ENCODE measurements at places on chromosomes 2 and 18.

- DNase-seq: no peak
Observed at GRCh38 chr2:171266102-171266501, 105.4 kb upstream of the TLK1 start.

- DNase-seq: no peak
Observed at GRCh38 chr2:144458541-144458940, 61.4 kb downstream of the ZEB2 start.

GRCh38 chr2:135840601-135841000 is 3.6 kb upstream of the LCT start:
- no peak for DNase-seq

- peak; percentile 71 for DNase-seq
Observed at GRCh38 chr2:229408356-229408755, 137.3 kb upstream of the PID1 start.

DNA sequence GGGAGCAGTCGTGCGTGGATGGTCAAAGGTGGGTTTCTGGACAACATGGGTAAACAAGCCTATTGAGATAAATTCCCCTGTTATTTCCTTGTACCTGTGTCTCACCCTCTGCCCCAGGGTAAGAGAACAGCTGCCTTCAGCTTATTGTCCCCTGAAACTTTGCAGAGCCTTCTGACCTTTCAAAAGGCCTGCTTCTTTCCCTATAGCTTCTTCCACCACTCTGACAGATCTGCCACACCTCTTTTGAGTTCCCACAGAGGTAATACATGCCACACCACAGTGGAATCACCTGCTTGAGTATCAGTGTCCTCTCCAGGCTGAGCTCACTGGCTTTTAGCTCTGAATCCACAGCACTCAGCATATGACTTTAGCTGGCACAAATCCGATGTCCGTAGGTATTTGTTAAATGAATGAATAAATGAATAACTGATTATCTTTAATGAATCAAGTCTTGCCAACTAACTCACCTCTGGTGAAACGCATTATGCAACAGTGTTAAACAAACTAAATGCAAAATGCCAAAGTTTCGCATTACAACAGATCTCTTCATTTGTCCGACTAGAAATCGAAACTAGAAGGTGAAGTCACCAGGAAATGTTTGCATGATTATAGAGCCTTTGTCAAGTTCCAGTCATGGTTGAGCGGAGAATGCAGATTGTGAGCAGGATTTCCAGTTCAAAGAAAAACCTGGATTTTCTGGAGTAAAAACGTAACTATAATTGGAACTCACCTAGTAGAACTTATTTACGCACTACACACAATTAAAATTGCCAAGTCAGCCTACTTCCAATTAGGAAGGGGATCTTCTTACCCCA is 16.4 kb downstream of the DYNAP start:
- DNase-seq: peak; percentile 37

DNA sequence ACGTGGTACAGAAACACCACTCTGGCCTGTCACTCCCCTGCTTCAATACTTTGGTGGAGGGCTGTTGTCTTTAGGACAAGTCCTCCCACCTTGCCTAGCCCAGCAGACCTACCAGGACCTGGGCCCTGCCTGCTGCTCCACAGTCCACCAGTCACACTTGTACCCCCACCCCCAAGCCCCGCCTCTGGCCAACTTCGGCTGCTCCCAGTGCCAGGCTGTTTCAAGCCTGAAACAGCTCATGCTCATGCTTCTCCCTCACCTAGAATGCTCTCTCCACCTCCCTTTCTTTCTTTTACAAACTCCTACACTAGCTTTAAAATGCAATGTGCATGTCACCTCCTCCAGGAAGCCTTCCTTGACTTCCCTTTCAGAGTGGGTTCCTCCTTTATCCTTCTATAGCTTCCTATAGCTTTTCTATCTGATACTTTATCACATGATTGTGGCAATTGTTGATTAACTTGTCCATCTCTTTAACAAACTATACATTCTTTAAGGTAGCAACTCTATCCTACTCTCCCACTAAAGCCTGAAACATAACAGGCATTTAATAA is 4.8 kb upstream of the OXER1 start:
- DNase-seq: no peak

- no peak for DNase-seq
Observed at GRCh38 chr18:2540575-2540974, 30.7 kb downstream of the METTL4 start.

GRCh38 chr18:54165450-54165849 is 59.0 kb downstream of the MBD2 start:
- DNase-seq: no peak

- no peak for DNase-seq
Observed at GRCh38 chr2:74447230-74447999, 5.7 kb upstream of the RTKN start.

DNA sequence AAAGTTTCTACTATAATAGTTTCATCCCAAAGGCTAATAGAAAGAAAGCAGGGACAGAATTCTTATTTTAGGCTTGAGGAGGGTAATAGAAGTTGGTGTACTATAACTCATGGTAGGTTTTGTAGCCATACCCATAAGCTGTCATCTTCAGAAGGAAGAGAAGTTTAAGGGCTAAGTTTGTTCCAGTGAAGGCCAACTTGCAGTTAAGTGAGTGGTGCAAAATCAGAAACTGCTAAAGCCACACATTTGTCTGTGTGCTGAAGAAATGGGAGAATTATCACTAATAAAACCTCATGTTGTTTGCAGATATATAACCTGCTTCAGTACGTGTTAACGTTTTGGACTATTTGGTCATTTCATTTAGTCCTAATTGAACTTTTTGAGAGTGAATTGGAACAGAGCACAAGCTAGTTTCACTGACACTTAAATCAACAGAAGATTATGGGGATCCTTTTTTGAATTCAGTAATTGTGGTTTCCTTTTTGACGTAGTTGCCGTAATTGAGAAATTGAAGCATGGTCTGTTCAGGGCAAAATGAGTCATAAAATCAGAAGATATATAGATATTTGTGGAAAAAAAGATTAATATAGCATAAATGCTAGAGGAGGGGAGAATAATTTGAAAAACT is 69.1 kb downstream of the PHLPP1 start:
- DNase-seq: no peak

- DNase-seq: no peak
Observed at GRCh38 chr18:27715751-27716150, 461.2 kb downstream of the CDH2 start.

- DNase-seq: no peak
Observed at GRCh38 chr2:74639550-74639949, 8.6 kb downstream of the M1AP start.

DNA sequence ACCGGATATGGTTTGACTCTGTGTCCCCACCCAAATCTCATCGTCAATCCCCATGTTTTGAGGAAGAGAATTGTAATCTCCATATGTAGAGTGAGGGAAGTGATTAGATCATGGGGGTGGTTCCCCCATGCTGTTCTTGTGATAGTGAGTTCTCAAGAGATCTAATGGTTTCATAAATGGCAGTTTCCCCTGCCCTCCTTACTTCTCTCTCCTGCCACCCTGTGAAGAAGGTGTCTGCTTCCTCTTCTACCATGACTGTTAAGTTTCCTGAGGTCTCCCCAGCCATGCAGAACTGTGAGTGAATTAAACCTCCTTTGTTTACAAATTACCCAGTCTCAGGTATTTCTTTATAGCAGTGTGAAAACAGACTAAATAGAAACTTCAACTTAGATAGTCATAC is 69.5 kb downstream of the SESTD1 start:
- DNase-seq: no peak

DNA sequence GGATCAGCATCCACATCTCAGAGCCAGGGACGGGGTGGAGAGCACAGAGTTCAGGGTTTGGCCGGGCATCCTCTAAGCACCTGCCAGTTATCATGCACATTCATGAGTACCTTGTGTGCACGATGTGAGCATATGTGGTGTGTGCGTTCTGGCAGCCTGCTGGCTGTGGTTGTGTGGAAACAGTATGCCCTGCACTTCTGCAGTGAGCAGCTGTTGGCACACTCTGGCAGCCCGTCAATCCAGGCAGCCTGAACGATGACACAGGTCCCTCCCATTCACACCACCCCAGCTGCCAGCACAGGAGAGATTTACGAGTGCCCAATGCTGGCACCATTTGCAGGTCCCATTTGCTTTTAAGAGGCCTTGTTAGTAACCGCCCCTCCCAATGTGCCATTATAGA is 74.2 kb downstream of the CD8B2 start:
- no peak for DNase-seq

- DNase-seq: no peak
Observed at GRCh38 chr2:241379481-241380480, 23.7 kb downstream of the FARP2 start.

- DNase-seq: no peak
Observed at GRCh38 chr2:100390001-100390940, 27.2 kb downstream of the CHST10 start.

DNA sequence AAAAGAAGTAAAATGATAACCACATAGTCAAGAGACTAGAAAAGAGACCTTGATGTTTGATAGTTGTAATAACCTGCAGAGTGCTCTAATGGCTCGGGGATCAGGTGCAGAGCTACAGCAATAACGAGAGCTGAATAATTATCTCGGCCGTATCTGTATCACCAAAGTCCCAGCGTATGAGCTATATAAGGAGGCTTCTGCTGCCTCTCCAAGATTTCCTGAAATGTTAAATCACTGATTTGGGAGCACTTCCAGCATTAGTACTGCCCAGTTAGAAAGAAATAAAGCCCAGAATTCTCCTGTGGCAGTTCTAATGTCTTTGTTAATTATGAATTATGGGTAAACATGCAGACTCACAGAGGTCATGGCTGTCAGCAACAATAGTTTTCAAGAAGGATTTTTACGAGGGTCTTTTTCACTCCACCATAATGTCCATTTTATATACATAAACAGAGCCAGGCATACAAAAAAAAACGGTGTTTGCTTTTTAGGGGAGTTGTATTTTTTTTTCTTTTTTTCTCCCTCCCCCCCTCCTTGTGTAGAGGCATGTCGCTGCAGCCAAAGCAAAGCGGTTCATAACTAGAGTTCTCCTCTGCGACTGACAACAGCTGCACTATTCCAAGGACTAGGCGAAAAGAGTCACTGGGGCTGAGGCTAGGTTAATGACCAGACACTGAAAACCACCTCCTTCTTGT is 168.3 kb upstream of the VRK2 start:
- DNase-seq: no peak

- no peak for DNase-seq
Observed at GRCh38 chr2:217993817-217994463, 8.9 kb downstream of the TNS1 start.

DNA sequence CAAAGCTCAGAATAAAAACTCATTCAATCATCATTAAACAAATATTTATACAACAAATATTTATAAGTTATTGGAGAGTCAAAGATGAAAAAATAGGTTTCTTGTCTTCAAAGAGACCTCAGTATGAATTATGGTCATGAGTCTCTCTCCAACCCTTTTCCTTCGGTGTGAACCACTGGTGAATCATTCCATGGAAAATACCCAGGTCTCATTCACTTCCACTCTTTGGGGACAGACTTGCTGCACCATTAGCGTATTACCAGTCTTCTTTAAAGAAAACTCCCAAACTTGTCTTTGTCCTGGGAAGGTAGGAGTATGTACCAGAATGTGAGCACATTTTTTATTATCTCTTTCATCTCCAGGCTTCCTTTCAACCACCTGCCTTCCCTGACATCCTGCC is 257.4 kb upstream of the RBMS1 start:
- DNase-seq: no peak

GRCh38 chr18:33157893-33158292 is 282.6 kb downstream of the CCDC178 start:
- DNase-seq: no peak

DNA sequence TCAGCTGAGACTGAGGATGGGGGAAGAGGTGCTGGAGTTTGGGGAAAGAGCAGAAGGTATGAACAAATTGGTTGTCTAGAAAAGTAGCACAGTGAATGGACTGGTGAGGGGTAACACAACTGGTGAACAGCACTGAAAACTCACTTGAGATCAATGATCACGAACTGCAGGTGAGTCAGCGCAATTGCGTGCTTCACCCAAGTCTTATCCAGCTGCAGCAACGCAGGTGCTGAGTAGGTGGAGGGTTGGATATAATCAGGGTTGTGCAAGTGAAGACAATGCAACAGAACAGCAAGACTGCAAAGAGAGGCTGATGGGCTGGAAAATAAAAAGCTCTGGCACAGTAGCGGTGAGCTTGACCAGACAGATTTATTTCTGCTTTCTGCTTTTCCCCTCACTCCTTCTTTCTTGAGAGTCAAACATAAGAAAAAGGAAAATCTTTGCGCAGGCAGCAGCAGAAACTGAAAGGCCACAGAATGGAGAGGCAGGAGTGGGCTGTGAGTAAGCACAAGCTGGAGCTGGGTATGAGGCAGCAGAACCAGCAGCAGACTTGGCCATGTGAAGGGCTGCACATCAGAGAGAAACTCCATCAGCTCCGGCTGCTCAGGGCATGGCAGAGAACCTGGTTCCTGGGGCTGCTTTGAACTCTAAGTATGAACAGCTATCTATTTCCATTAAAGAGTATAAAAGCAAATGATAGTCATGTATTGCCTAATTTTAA is 99.4 kb upstream of the ARL5A start:
- no peak for DNase-seq

DNA sequence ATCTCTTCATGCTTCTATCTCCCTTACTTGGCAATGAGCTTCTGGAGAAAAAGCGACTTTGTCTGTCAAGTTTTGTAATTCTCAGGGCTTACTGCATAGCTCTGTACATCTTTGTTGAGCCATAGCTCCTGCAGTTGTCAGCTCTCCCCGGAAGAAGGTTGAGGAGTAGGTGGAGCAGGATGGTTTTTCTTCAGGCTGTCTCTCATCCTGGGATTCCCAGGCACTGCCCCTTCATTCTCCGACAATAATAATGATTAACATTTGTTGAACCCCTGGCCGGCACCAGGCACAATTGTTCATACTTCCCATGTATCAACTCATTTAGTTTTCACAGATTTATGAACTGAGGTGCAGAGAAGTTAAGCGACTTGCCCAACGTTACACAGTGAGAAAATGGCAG is 23.5 kb upstream of the RHOB start:
- DNase-seq: no peak

GRCh38 chr2:137238065-137238464 is 472.7 kb downstream of the THSD7B start:
- DNase-seq: no peak

GRCh38 chr2:216373896-216374295 is 1.6 kb upstream of the MARCHF4 start:
- DNase-seq: no peak

DNA sequence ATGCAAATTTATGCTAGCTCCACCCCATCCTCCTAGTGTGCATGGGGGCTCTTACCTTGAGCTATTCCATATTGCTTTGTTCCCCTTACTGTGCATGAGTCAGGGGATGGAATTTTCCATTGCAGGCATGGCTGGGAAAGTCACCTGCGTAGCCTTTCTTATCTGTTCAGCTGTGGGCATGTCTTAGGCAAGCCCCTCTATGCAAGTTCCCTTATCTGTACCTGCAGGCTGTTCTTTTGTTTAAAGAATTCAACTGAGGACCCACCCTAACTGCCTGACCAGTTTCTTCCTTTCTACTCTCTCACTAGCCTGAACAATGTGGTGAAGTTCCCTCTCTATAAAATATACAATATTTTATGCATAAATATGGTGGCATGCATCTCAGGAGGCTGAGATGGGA is 54.2 kb upstream of the CDCA7 start:
- DNase-seq: no peak

GRCh38 chr18:50697509-50697908 is 122.3 kb downstream of the MRO start:
- no peak for DNase-seq

GRCh38 chr2:143524119-143524553 is 394.9 kb downstream of the ARHGAP15 start:
- peak; percentile 42 for DNase-seq

- no peak for DNase-seq
Observed at GRCh38 chr2:188130317-188130716, 161.4 kb upstream of the GULP1 start.

- DNase-seq: no peak
Observed at GRCh38 chr2:20684581-20685063, 17.7 kb downstream of the GDF7 start.

- peak; percentile 64 for DNase-seq
Observed at GRCh38 chr2:175823002-175823706, 178.9 kb downstream of the LNPK start.
